ENCODE measurements at places on chromosomes 2 and 18.

DNA sequence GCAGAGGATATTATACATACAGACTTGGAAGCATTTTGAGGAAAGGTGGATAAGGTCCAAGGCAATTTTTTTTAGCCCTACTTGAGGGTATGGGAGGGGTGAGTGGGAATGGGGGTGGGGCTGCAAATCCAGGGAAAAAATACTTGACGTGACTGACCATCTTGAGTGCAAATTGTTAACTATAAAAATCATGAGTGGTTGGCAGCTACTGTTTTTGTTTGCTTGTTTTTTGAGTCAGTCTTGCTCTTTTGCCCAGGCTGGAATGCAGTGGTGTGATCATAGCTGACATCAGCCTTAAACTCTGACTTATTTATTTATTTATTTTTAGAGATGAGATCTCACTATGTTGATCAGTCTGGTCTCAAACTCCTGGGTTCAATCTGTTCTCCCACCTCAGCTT lies 458.8 kb downstream of the PIK3C3 start:
- no peak for DNase-seq

- peak; percentile 93 for DNase-seq
Measured at GRCh38 chr18:46250084-46250811, 146.1 kb downstream of the HAUS1 start.

GRCh38 chr2:236908439-236909192 lies 177.1 kb upstream of the COPS8 start:
- DNase-seq: no peak

- DNase-seq: no peak
Measured at GRCh38 chr2:230976671-230977171, 19.2 kb upstream of the SPATA3 start.

DNA sequence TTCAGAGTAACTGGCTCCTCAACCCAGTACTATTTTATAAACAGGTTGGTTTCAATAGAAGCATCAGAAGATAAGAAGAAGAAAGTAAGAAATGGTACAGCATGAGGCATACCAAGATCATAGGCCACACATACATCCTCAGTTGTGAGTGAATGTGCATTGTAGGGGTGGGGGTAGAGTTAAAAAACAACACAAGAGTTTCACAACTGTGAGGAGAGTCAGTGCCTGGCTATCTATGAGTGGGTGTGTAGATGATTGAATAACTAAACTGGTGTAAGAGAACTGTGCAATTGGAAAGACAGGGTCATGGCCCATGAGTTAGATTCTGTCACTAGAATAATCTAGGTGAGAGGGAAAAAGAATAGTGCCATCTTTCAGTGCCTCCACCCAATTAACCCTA lies 748.2 kb upstream of the ACVR2A start:
- no peak for DNase-seq

DNA sequence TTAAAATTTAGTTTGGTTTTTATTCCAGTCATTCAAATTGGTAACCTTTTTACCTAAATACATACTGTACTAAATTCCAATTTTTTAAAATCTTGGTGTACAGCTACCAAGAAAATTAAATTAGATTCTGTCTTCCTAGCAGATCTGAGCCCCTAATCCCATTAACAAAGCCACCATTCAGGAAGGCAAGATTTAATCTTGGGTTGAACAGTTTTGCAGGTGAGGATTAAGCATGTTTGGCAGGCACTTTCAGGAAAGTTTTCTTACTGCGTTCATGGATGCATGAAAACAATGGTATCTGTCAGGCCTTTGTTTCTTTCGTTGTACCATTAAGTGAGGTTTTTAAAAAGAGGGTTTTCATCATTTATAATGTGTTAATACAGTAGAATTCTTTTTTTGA lies 32.8 kb downstream of the ITPRID2 start:
- DNase-seq: no peak

GRCh38 chr2:171763602-171764001 lies 76.3 kb downstream of the DYNC1I2 start:
- DNase-seq: no peak

- no peak for DNase-seq
Measured at GRCh38 chr2:225771701-225772100, 372.2 kb downstream of the NYAP2 start.

GRCh38 chr2:100818606-100819369 lies 1.2 kb upstream of the NPAS2 start:
- DNase-seq: no peak

DNA sequence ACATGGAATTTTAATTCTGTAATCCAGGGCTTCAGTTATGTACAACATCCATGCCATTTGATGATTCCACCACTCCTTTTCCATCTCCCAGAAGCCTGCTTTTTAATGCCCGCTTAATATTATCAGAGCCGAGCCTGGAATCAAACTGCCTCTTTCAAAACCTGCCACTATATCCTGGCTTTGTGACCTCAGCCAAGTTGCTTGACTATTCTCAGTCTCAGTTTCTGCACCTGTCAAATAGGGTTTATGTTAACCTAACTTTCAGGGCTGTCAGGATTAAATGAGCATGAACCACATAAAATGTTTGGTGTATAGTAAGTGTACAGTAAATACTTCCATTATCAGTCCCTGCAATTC lies 108.7 kb downstream of the XRCC5 start:
- no peak for DNase-seq

GRCh38 chr2:20382965-20383810 lies 32.5 kb upstream of the PUM2 start:
- no peak for DNase-seq

DNA sequence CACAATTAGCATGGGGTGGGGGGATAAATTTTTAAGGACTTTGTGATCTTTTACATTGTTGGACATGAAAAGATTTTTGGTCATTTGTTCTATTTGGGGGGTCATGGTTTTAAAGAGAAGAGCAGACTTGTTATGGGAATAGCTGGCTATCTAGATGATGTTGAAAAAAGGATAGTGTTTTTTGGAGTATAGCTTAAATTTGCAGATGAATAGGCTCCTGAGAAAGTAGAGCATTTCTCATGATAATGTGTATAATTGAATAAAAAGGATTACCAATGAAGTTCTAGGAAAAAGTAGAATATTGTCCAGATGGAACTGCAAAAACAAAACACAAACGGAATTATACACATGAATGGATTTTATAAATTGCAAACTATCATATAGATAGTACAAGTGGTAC lies 186.3 kb downstream of the GPD2 start:
- DNase-seq: no peak

DNA sequence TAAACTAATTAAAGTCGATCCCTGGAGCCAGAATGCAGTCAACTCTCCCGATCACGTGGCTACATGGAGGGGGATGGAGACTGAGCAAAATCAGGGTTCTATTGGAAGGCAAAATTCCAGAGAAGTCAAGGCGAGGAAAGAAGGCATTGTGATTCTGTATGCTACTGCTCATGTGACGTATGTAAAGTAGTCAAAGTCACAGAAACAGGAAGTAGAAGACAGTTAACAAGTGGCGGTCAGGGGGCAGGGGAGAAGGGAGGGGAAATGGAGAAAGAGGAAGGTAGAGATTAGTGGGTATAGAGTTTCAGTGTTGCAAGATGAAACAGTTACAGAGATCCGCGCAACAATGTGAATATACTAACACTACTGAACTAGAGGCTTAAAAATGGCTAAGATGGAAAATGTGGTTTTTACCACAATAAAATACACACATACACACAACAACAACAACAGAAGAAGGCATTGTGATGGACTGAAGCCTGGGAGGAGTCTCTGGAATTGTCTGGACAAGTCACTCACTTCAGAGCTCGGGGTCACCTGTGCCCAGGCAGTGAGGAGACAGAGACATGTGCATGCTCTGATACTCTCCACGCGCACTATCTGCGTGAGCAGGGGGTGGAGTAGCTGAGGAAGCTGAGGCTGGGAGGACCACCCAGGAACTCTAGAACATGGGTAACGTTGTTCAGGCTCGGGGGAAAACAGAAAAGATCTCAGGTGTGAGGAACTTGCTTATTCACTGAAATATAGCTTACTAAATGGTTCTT lies 89.9 kb upstream of the CDCA7 start:
- DNase-seq: peak; percentile 86

GRCh38 chr18:9757827-9758621 lies 49.9 kb downstream of the RAB31 start:
- DNase-seq: no peak

DNA sequence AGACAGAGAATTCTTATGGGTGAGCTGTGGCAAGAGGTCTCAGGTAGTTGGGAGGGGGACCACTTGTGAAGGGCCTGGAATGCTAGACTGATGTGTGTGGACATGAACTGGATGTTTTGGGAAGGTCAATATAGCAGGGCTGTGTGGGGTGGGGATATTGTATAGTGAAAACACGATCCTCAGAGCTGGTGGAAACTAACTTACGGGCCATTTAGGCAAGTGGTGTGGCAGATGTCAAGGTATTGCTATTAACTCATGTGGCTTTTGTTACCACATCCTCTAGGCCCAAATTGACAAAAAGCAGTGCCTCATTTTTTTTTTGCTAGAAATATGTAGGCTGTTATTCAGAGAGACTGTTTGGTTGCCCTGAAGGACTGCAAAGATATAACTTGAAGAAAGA lies 8.0 kb upstream of the GALNT1 start:
- no peak for DNase-seq

GRCh38 chr2:232980683-232981082 lies 32.4 kb downstream of the NGEF start:
- no peak for DNase-seq

DNA sequence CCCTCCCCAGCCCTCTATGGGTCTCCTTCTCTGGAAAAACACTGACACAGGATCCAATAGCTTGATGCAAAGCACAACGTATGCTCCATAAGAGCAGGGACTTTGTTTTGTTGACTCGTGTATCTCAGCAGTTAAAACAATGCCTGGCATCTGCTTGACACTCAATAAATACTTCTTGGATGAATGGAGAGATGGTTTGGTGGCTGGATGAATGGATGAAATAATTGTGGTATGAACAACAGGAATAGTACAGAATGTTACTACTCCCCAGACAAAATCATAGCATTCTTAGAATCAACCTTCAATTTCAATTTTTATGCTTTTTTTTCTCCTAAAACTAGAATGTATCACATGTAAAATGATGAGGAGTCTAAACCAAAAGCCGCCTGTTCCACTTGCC lies 57.4 kb downstream of the KCNE4 start:
- DNase-seq: no peak

GRCh38 chr2:149892563-149892962 lies 305.0 kb upstream of the MMADHC start:
- DNase-seq: no peak

GRCh38 chr2:85475799-85476490 lies 57.4 kb downstream of the SH2D6 start:
- no peak for DNase-seq

- no peak for DNase-seq
Measured at GRCh38 chr2:39732482-39732881, 46.6 kb downstream of the THUMPD2 start.

DNA sequence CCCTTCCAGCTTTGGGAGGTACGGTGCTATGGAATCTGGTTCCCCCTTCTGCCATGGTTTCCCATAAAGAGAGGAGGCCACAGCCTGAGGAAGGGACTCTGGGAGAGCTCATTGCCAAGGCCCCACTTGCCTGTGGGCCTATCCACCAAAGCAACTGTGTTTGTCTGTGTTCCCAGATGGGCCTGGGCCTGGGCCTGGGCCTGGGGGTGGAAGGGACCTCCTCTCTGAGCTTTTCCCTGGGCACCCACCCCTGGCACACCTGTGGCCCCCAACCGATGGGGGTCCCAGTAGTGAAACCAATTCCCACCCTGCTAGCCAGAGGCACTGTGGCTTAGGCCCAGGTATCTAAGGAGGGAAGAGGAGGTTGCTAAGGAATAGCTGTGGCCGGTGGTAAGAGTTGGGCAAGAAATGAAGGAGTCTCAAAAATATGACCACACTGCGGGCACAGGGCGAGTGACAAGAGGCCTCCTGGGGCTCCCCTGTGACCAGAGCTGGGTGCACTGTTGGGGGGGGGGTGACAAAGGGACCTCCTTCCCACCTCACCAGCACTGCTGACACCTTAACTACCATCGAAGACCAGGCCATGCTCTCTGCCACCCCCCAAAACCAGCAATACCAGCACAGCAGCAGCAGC lies 4.9 kb upstream of the DUSP2 start:
- peak; percentile 10 for DNase-seq

DNA sequence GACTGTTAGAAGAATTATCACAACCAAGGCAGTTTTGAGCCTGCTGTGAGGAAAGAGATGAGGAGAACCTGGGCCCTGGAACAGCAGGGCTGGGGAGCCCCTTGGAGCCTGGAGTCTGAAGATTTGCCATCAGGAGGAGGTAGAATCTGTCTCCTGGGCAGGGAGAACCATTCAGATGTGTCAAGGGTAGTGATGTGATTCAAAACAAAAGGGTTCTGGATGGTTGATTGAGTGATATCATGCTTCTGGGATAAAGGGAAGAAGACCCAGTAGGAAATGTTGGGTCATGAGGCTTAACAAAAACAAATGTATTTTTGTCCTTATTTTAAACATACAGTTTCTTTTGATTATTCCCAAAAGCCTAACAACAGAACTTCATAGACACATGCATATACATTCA lies 28.6 kb downstream of the RNF144A start:
- no peak for DNase-seq

DNA sequence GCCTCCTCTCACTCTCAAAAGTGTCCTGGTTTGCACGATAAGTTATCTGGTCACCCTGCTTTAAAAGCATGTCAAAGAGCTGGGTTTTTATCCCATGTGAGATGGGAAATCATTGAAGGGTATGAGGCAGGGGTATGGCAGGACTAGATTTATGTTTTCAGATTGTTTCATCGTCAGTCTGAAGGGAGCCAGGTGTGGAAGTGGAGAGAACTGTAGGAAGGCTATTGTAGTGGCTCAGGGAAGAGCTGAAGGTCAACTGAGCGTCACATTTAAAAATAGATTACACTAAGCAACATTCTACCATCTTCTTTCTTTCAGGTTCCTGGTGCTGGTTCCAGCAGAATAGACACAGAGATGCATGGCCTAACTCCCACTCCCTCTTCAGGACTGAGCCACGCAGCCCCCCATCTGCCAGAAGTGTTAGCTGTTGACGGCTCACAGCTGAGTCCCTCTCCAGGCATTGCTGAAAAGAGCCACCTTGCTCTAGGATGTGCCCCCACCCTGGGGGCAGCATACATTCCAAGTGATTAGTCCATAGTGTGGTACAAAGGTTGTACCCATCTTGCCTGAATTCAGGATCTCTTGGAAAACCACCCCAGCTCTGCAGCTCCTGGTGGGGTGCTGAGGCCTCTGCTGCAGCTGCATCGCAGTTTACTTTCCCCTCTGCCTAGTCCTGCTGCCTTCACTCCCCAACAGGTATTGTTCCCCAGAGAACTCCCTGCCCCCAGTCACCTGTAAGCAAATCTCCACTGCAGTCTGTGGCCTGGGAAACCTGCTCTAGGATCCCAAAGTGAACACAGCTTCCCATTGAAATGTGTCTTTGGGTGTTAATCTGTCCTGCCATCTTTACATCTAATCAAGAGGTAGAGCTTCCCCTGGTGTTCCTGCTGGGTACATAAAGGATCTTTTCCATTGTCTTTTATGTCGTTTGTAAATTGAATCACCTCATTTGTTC lies 79.5 kb upstream of the KLF7 start:
- no peak for DNase-seq

- DNase-seq: no peak
Measured at GRCh38 chr18:74567822-74568221, 29.8 kb upstream of the ZNF407 start.

DNA sequence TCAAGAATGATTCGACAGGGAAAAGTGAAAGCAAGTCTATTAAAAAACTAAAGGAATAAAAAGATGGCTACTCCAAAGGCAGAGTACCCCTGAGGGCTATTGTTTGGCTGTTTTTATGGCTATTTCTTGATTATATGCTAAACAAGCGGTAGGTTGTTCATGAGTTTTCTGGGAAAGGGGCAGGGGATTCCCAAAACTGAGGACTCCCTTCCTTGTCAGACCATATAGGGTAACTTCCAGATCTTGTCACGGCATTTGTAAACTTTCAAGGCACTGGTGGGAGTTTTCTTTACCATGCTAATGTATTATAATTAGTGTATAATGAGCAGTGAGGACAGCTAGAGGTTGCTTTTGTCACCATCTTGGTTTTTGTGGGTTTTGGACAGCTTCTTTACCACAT lies 474.9 kb upstream of the MC4R start:
- DNase-seq: no peak

All from B cell (primary cell).